Aortic smooth muscle cell (primary cell): ENCODE measurements at places on chromosomes 7 and 10. TPM values are rescaled to one million over a fixed set of nuclear protein-coding genes. Genes with fewer than 3 reads are reported as not detected.

Gene MBL2
- total RNA-seq = not detected in 2 replicates

Gene LOXL4
- total RNA-seq = 74.9 and 82.6 TPM in 2 replicates

Gene ASZ1
- total RNA-seq = not detected in 2 replicates

Gene GFRA1
- total RNA-seq = under 0.01 and 0.12 TPM in 2 replicates

Gene CFAP43
- total RNA-seq = 0.31 and 0.53 TPM in 2 replicates

Gene SSBP1
- total RNA-seq = 172 and 203 TPM in 2 replicates

Gene OPALIN
- total RNA-seq = not detected in 2 replicates

Gene LRRN3
- 12.4 and 42.8 TPM in 2 replicates for total RNA-seq

Gene GPR26
- total RNA-seq = not detected in 2 replicates

Gene CRYGN
- total RNA-seq = 0.12 and 0.13 TPM in 2 replicates

Gene MAP3K8
- 8.5 and 25.1 TPM in 2 replicates for total RNA-seq

Gene ZNF488
- total RNA-seq = under 0.01 TPM in 1 of 2 replicates, not detected in the other

Gene WDR86
- 0.06 and 0.26 TPM in 2 replicates for total RNA-seq

Gene ANKRD61
- 0.12 and 0.26 TPM in 2 replicates for total RNA-seq

Gene CC2D2B
- total RNA-seq = 0.06 and 0.13 TPM in 2 replicates
